ENCODE measurements at places on chromosomes 2 and 18.

DNA sequence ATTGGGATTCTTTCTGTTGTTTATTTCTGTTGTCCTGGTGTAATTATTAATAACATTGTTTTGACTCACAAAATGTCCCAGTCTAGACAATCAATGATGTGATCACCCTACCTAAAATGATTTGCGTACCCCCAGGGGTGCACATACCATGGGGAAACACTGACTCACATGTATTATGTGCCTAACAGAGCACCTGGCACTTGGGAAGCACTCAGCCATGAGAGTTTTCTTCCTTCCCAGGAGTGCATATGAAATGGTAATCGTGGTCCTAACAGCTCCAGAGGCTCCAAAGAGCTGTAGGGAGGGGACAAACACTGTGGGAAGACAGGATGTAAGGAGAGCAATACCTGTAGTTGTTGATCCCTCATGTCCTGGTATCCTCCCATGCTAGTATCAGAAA lies 187.8 kb upstream of the ERBB4 start:
- no peak for DNase-seq

DNA sequence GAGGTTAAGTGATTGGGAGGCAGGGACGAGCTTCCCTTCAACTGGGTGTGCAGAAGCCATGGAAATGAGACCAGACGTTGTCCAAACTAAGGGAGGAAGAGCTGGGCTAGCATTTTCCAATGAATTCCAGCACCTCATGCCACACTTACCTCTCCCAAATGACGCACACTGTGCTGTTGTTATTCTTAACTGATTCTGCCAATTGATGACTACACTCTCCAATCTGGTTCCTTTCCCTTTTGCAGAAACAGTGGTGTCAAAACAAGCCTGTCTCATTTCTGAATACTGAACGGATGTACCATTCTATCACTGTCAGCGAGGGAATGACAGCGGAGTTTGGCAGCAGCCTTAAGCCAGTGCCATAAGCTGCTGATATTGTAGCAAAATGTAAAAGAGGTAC lies 380.5 kb upstream of the HNRNPA3 start:
- DNase-seq = no peak

- no peak for DNase-seq
Observed at GRCh38 chr2:92073036-92073814, 2798.0 kb upstream of the TEKT4 start.

GRCh38 chr2:42060028-42060427 lies 12.2 kb downstream of the PKDCC start:
- no peak for DNase-seq

GRCh38 chr2:99481941-99482340 lies 7.9 kb downstream of the REV1 start:
- DNase-seq = no peak

DNA sequence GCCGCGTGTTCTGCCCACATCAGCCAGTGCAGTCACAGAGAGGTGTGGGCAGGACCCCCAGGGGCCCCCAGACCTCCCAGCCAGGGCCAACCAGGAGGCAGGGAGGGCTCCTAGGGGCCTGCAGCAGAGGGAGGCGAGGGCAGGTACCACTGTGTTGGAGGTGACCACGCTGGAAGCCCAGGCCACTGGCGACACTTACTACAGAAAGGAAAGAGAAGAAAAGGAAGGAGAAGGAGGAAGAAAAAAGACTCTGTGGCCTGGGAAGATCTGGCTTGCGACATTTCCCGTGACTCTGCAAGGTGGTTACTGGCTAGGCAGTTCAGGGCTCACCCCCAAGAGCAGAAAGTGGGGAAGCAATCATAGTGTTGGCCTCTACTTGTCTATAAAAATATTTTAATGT lies 98.1 kb upstream of the BCL2L11 start:
- DNase-seq = no peak

DNA sequence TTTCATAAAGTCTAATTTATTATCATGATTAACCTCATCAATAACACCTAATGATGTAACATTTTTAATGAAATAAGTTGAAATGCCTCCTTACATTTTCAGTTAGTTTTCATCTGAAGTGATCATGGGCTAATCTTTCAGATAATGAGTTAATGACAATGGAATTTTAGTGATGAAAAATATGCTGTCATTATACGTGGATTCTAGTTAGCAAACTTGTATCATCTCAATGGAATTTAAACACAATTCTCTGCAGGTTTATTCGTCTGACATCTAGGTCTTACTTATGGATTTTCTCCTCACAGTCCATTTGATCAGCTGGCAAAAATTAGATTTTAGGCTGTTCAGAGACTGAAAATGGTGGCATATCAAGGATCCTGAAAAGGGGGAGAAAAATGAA lies 885.0 kb downstream of the SLC4A3 start:
- no peak for DNase-seq

DNA sequence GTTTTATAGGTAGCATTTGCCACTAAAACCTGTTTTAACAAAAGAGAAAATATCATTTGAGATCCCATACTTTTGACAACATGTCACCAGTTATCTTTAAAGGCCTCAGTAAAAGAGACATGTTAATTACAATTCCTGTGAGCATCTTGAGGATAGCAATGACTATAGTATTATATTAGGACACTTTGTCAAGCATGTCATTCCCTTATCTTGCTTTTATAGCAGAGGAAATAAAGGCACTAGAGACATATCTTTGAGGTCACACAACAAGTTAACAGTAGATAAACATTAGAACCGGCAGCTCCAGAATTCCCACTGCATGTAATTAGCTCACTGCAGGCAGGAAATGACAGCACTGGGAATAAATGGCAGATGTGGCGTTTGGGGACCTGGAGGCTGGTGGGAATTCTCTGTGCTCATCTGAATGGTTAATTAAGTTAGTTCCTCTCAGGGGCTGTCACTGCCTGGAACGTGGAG lies 25.9 kb downstream of the LYPD6B start:
- DNase-seq = no peak

DNA sequence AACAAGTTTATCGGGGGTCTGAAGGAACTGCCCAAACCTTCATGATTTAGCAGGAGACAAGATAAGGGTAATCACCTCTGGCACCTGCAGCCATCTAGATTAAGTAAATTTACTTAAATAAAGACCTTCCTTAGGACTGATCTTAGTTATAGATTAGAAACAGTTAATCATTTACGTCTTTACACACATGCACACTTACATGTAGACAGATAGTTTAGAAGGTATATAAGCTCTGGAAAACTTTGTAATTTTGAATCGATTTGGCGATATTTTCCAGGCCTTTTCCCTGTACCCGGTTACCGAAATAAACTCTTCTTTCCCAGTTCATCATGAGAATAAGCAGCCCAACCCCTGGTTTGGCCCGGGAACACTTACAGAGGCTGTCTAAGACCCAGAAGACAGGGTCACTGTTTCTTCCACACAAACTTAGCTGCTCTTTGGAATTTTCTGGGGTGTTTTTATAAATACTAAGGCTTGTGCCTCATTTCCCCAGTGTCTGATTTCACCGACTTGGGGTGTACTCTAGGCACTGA lies 560 bp upstream of the SKA1 start:
- DNase-seq = no peak

DNA sequence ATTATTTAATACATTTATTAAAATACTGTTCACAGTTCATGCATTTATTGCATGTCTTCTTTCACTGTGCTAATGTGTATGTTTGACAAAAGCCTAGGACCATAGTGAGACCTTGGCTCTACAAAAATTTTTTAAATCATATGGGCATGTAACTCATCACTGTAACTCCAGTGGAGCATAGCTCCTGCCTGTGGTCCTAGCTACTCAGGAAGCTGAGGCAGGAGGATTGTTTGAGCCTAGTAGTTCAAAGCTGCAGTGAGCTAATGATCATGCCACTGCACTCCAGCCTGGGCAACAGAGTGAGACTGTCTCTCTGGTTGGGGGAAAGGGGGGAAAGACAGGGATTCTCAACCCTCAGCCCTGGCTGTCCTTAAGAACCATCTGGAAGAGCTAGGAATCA lies 137.8 kb downstream of the PRKCE start:
- no peak for DNase-seq

- DNase-seq = no peak
Observed at GRCh38 chr2:238568455-238569440, 142.0 kb downstream of the ASB1 start.

DNA sequence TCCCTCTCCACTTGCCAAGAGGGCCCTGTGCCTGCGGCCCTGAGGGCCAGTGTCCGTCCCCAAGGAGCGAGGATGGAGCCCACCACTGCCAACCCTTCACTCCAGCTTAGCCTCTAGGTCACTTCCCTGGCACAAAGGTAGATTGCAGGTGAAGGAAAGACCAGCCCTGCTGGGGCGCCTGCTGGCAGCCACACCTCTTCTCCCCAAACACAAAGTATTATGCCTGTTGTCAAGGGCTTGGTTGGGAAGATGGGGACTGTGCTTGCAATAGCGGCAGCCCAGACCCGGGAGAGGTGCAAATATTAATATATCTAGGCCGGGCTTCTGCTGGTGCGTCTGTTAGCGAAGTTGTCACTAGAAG lies 7.7 kb downstream of the KCNF1 start:
- DNase-seq = no peak

DNA sequence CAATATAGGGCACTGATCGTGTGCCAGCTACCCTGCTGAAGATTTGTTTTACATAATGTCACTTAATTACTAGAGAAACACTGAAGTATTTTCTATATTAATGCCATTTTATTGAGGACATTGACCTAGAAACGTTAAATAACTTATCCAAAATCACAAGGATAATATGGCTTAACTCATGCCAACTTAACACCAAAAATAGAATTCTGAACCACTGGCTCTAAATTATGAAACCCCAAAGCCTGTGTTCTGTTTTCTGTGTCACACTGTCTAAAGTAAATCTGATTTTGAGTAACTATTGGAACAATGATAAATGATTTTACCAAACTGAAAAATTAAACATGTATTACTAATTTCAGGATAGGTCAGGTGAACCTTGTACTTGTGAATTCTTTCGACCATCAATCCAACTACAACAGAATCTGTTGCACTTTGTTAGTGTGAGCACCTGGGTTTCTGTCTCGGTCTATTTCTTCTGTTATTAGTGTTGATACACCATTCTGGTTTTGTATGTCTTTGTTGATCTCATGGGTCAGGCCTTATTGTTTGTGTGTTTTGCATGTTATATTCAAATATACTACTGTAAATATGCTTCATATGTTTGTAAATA lies 48.2 kb upstream of the CCDC141 start:
- no peak for DNase-seq

GRCh38 chr2:152694161-152694661 lies 23.1 kb downstream of the PRPF40A start:
- no peak for DNase-seq

DNA sequence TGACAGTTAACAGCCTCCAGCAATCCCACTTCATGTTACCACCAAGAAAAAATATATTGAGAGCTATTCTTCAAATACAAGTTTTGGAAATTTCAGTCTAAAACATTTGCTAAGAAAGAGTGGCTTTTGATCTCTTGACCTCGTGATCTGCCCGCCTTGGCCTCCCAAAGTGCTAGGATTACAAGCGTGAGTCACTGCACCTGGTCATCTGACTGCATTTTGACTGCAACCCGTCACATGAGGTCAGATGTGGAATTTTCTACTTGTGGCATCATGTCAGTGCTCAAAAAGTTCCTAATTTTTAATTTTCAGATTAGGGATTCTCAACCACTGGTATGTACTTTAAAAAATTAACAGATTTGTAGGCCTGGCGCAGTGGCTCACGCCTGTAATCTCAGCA lies 9.1 kb upstream of the CLK1 start:
- no peak for DNase-seq

- no peak for DNase-seq
Observed at GRCh38 chr2:241904791-241905710, 35.5 kb downstream of the RTP5 start.

- DNase-seq = no peak
Observed at GRCh38 chr2:29613067-29613466, 308.3 kb downstream of the ALK start.

DNA sequence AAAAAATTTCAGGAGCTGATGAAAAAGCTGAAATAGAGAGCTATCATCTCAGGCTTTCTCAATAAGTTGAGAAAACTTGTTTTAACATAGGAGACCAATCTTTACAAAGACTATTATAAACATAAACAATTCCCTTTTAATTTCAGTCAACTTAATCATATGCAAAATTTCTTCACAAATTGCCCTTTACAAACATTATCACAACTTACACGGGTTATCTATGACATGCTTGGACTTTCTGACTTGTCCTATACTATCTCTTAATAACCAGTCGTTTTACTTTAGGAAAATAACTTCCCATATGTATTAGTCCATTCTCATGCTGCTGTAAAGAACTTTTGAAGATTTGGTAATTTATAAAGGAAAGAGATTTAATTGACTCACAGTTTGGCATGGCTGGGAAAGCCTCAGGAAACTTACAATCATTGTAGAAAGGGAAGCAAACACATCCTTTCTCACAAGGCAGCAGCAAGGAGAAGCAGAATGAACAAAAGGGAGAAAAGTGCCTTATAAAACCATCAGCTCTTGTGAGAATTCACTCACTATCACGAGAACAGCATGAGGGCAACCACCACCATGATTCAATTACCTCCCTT lies 1583.7 kb upstream of the CELF4 start:
- DNase-seq = no peak

- no peak for DNase-seq
Observed at GRCh38 chr18:32276906-32277305, 87.1 kb downstream of the MEP1B start.

- no peak for DNase-seq
Observed at GRCh38 chr2:124026503-124026902, 1.4 kb downstream of the CNTNAP5 start.

DNA sequence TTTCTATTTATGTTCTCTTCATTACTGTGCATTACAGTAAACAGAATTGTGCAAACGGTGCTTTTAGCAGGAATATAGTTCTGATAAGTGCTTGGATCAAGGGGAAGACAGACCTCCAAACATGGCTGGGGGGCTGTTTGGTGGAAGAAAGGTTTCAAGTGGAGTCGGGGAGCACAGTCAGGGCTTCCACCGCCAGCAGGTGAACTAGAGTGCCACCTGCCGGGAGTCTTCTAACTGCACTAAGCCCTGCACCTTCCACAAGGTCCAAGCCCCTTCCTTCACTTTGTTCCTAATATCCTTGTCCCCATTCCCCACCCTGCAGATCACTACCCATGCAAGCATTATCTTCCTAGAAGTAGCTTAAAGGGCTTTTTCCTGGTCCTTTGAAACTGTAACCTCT lies 11.1 kb downstream of the ONECUT2 start:
- no peak for DNase-seq

GRCh38 chr2:16318474-16319195 lies 347.0 kb downstream of the CYRIA start:
- DNase-seq = no peak

GRCh38 chr18:58970943-58971790 lies 106.5 kb downstream of the ZNF532 start:
- no peak for DNase-seq

DNA sequence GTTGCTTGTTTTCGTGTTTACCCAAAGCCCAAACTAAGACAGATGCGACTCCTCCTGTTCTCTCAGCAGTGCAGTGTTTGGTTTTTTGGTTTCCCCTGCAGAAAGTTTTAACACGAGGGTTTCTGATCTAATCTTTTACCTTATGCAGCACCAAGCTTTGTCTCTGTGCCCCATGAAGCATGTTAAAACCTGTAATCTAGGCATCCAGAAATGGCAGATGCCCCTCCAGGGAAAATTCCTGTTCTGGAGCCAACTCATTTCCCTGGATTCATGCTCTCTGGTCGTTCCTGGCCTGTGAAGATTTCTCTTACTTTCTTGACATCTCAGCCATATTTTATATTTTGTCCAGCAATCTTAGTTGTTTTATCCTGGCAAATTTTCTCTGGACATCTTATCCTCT lies 91.5 kb downstream of the LTBP1 start:
- no peak for DNase-seq

- no peak for DNase-seq
Observed at GRCh38 chr2:216340280-216340631, 32.0 kb downstream of the MARCHF4 start.
